ENCODE measurements at places on chromosomes 6 and 20. TPM values are rescaled to one million over a fixed set of nuclear protein-coding genes. Genes with fewer than 3 reads are reported as not detected.

Gene SRMS
- total RNA-seq = not detected

GRCh38 chr20:50541606-50542041 lies 31.4 kb downstream of the PTPN1 start:
- H3K4me1 ChIP-seq = peaks cover 39% of the 10 kb centered on the region
- H3K27me3 ChIP-seq = no peaks in the 10 kb centered on the region
- no peaks in the 10 kb centered on the region for H3K36me3 ChIP-seq
- peak overlapping the region; percentile 14 for H3K27ac ChIP-seq
- H3K4me3 ChIP-seq = no peak overlapping the region

Gene PDE7B
- total RNA-seq = not detected

DNA sequence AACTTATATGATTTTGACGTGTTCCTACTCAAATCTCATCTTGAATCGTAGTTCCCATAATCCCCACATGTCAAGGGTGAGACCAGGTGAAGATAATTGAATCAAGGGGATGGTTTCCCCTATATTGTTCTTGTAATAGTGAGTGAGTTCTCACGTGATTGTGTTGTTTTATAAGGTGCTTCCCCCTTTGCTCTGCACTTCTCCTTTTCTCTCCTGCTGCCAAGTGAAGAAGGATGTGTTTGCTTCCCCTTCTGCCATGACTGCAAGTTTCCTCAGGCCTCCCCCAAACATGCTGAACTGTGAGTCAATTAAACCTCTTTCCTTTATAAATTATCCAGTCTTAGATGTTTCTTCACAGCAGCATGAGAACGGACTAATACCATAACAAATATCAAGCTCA lies 83.2 kb downstream of the MANEA start:
- H3K4me3 ChIP-seq = no peak overlapping the region
- DNase-seq = no peak
- H3K4me1 ChIP-seq = no peaks in the 10 kb centered on the region
- H3K27ac ChIP-seq = no peak overlapping the region

Gene C6orf47
- 19.7 TPM for total RNA-seq

Gene C20orf204
- total RNA-seq = 3.2 TPM

DNA sequence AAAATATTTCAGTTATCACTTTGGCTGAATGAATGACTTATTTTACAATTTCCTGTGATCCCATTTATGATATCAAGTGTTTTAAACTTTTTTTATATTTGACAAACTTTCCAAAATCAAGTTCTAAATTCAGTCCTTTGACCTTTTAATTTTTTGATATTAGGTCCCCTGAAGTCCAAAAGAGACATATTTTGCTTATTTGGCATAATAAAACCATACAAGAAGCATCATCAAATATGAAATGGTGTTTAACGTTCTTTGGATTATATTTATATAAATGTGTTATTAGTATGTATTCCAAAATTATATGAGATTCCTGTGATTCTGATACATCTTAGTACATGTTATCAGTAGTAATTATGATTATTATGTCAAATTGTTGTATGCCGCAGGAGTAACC lies 38.7 kb downstream of the ZNF133 start:
- no peak overlapping the region for H3K4me3 ChIP-seq
- no peak for DNase-seq
- H3K27me3 ChIP-seq = no peaks in the 10 kb centered on the region
- peaks cover 70% of the 10 kb centered on the region for H3K4me1 ChIP-seq

Gene ABHD16A
- total RNA-seq = 62.7 TPM

Gene SMOC2
- 2.8 TPM for total RNA-seq

Gene IMPG1
- total RNA-seq = not detected

DNA sequence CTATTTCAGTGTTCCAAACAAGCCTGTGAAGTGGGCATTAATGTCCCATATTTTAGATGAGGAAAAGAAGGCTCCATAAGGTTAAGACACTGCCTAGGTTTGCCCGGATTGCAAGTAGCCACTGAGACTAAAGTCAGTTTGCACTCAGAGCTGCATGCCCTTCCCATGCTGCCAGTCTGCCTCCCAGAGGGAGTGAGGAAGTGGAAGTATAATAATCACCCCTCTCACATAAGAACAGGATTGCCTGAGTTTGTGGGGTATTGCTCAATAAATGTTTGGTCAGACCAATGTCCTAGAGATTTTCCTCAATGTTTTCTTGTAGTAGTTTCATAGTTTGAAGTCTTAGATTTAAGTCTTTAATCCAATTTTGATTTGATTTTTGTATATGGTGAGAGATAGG lies 43.9 kb upstream of the CLIC5 start:
- H3K27ac ChIP-seq = no peak overlapping the region
- no peaks in the 10 kb centered on the region for H3K36me3 ChIP-seq
- peaks cover 9% of the 10 kb centered on the region for H3K4me1 ChIP-seq
- H3K4me3 ChIP-seq = no peak overlapping the region
- DNase-seq = no peak
- no peaks in the 10 kb centered on the region for H3K27me3 ChIP-seq

DNA sequence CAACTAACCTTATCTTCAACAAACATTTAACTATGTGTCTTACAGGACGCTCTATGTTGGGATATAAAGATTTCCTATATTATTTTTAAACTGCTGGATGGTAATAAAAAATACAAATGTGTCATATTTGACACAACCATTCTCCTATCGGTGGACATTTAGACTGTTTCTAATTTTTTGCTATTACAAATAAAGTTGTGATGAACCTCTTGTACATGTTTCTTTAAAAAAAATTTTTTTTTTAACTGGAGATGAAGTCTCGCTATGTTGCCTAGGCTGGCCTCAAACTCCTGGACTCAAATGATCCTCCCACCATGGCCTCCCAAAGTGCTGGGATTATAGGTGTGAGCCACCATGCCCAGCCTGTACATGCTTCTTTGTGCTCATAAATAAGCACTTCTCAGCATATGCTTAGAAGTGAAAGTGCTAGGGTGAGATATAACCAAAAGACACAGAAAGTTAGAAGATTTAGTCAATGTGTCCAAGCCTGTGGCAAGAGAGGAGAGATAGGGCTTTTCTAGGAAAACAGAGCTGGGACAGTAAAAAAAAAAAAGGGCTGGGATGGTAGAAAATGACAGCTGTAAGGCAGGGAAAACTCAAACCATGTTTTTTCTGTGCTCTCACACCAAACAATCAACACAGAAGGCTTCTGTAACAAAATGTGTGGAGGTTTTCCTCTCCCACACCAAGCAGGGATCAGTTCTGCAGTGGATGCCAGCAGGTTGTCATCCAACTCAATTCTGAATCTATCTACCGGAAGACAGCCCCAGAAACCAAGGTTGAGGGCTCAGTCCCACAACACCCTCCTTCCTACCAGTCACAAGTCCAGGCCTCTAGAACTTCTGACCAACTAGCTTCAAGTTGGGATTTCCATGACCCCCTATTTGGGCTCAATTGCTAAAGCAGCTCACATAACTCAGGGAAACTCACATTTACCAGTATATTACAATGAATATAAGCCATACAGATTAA lies 70.0 kb upstream of the SMIM29 start:
- H3K27me3 ChIP-seq = no peaks in the 10 kb centered on the region
- H3K4me3 ChIP-seq = no peak overlapping the region
- peaks cover 62% of the 10 kb centered on the region for H3K4me1 ChIP-seq

Gene BTNL2
- not detected for total RNA-seq

DNA sequence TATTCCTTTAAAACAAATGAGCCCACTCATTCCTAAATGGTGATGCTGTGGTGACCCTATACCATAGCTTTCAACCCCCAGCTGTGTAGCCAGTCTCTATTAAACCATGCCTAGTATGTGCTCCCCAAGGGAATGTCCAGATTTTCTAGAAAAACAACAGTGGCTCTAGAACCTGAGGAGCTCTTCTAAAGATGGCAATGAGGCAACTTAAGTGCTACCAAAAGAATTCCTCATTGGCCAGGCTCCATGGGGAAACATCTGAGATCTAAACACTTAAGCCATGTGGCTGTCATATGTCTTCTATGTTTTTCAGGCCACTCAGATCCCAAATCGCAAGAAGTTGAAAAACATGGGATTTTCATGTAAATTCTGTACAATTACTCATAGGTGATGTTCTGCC lies 191.0 kb downstream of the TPBG start:
- no peaks in the 10 kb centered on the region for H3K36me3 ChIP-seq
- H3K4me3 ChIP-seq = no peak overlapping the region
- no peak overlapping the region for H3K27ac ChIP-seq
- DNase-seq = no peak
- no peaks in the 10 kb centered on the region for H3K4me1 ChIP-seq

Data from Caco-2 (cell line).